ENCODE measurements at places on chromosomes 5 and 9. TPM values are rescaled to one million over a fixed set of nuclear protein-coding genes. Genes with fewer than 3 reads are reported as not detected.
A peak's percentile ranks its signal among the peaks of the same experiment; 100 is the strongest.

- DNase-seq = no peak
Measured at GRCh38 chr5:157085930-157086329, 22.9 kb downstream of the HAVCR2 start.

GRCh38 chr9:129708793-129709192, 43.3 kb downstream of the PRRX2 start:
- no peak for DNase-seq

DNA sequence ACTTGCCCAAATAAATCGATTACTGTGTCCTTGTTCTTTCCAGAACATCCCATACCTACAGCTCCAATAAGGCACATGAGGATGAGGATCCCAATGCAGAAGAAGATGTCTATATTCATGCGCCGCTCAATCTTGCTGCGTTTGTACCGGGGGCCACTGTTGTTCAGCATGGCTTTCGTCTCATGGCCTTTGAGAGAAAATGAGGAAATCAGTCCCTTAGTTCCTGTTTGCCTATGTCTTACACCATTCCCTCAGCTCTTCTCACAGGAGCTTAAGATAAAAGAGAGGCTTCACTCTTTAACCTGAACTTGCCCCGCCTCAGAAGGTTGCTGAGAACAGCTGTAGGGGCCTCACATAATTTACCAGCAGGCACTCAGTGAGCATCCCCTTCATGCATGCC, 211.6 kb downstream of the ATP10B start:
- no peak for DNase-seq

GRCh38 chr9:112750016-112750763, at the start of gene SNX30:
Gene SNX30 (plus strand): TSS chr9:112750760. CDS start chr9:112751002, 242 bp downstream.
- DNase-seq = peak; percentile 85

DNA sequence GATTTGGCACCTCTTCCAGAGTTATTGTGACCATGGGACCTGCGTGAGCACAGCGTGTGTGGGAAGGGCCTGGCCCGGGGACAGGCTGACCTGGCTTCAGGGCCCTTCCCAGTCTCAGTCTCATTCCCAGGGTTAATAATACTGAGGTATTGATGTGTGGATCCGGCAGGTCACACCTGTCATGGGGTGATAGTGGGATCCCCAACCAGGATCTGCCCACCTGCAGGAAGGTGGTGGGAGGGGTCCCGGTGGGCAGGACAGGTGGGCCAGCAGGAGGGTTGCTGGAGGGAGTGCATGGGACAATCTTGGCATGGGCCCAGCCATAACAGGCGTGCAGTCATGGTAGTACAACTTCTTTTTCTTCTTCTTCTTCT, 55.4 kb downstream of the COL15A1 start:
- DNase-seq = no peak

DNA sequence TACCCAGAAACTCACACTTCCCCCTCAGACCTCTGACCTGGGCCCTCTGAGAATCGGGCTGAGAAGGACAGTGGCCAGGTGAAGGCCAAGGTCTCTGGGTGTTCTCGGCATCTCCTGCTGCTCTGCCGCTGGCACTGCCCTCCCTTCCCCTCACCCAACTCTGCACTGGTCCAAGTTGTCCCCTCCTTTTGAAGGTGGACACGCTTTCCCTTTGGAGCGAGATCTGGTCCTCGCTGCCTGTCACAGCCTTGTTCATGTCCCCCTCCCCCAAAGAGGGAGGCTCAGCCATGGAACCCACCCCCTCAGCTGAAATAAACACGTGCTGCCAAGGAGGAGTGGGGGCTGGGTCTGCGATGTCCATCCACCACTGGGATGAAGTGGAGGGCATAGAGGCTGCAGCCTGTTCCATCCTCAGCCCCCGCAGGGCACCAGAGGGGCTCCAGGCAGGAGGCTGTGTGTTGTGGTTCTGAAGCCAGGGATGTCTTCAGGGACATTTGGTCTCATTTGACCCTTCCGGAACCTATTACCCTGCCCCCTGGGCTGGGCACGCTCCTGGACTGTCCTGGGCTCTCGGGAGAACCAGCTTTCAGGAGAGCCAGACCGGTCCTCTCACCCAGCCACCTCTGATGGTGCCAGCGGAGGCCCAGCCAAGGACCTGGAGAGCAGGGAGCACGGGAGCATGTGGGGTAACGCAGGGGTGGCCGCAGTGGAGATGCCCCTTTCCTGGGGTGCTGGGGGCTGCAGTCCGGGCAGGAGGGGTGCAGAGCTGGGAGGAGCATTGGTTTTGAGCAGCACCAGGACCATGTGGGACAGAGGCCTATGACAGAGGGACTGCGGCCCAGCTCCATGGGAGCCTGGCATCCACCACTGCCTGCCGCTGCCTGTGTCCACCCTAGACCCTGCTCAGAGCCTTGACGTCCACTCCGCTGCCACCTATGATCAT, 4.7 kb upstream of the LCN2 start:
- no peak for DNase-seq

- no peak for DNase-seq
Measured at GRCh38 chr5:178389796-178390195, 157.2 kb upstream of the PHYKPL start.

Gene SARDH
- 12.3 TPM for polyA plus RNA-seq

Data from renal cortex interstitium (tissue), 15 donors.